ENCODE measurements at places on chromosomes 16 and 17. TPM values are rescaled to one million over a fixed set of nuclear protein-coding genes. Genes with fewer than 3 reads are reported as not detected.

GRCh38 chr17:51651513-51652298 is 391.4 kb downstream of the UTP18 start:
- no peak for DNase-seq

- no peak for DNase-seq
Measured at GRCh38 chr17:68906638-68907037, 48.6 kb downstream of the ABCA8 start.

- peak; percentile 68 for DNase-seq
Measured at GRCh38 chr16:81315271-81316175, 761 bp downstream of the GAN start.

The MAP3K14 gene
- 23.7 TPM for total RNA-seq

The RHOT1 gene
- 19.8 TPM for total RNA-seq

The STXBP4 gene
- 1.4 TPM for total RNA-seq

All from transverse colon (tissue), 4 donors.